ENCODE measurements at places on chromosomes 2 and 18.

GRCh38 chr2:233411162-233411561 lies 56.9 kb downstream of the DGKD start:
- DNase-seq: no peak

GRCh38 chr2:176814740-176815367 lies 397.7 kb upstream of the HNRNPA3 start:
- DNase-seq: peak; percentile 28

GRCh38 chr2:44186810-44187209 lies 18.1 kb downstream of the PPM1B start:
- no peak for DNase-seq

GRCh38 chr2:168577885-168578284 lies 121.8 kb downstream of the CERS6 start:
- no peak for DNase-seq

DNA sequence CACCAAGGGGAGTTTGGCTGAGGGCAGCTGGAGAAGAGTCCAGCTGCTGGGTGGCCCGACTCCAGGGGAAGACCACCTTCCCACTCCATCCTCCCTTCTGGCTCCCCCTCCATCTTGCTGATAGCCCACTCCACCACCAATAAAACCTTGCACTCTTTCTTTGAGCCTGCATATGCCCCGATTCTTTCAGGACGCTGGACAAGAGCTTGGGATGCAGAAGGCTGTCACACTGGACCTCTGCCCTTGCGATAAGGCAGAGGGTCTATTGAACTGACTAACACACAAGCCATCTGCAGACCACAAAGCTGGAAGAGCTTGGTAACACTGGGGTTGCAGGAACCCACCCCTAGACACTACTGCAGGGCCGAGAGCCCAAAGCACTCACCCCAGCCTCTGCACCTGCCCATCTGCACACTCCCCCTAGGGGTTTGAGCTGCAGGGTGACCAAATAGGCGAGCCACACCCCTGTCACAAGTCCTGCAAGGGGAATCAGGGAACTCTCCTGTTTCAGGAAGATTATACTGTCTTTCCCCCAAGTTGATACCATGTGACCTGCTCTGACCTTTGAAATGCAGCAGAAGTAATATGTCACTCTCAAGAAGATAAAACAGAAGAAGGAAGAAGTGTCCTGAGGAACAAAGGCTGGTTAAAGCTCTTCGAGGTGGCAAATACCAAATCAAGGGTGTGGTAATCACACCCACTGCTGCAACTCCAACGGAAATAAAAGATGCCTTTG lies 70.5 kb downstream of the SMAD4 start:
- no peak for DNase-seq
